ENCODE measurements at places on chromosomes 16 and 17. TPM values are rescaled to one million over a fixed set of nuclear protein-coding genes. Genes with fewer than 3 reads are reported as not detected.

The ALDOC gene
- 11.6 TPM for total RNA-seq

The RMI2 gene
- total RNA-seq = 1.7 TPM

The HCFC1R1 gene
- total RNA-seq = 43.2 TPM

The DBF4B gene
- 6.8 TPM for total RNA-seq

The GLG1 gene
- 110 TPM for total RNA-seq

The SMPD3 gene
- 3.6 TPM for total RNA-seq

The RAMP2 gene
- total RNA-seq = 127 TPM

The FNDC8 gene
- not detected for total RNA-seq

The TLCD2 gene
- total RNA-seq = 13.4 TPM

The DNAI2 gene
- total RNA-seq = 6.2 TPM

The OTOP2 gene
- total RNA-seq = not detected

The ADCY9 gene
- 43.2 TPM for total RNA-seq

The G6PC1 gene
- not detected for total RNA-seq

The CCL17 gene
- total RNA-seq = 2.8 TPM

The TP53TG3F gene
- total RNA-seq = not detected

The SEPTIN12 gene
- not detected for total RNA-seq

The HASPIN gene
- total RNA-seq = 0.68 TPM

The TBX6 gene
- 1.6 TPM for total RNA-seq

The RNF157 gene
- total RNA-seq = 2.4 TPM

The ASB16 gene
- not detected for total RNA-seq

The CDYL2 gene
- 14.7 TPM for total RNA-seq

The C16orf92 gene
- total RNA-seq = not detected

The MT1H gene
- total RNA-seq = 4.3 TPM

The FAM83G gene
- total RNA-seq = 5.8 TPM

The LITAF gene
- total RNA-seq = 281 TPM

The ATP2A3 gene
- 45.6 TPM for total RNA-seq

The BRIP1 gene
- 0.83 TPM for total RNA-seq

The TRAPPC1 gene
- total RNA-seq = 110 TPM

The SLC13A5 gene
- not detected for total RNA-seq

The PTGES3L gene
- 0.27 TPM for total RNA-seq

The CCDC40 gene
- 14.1 TPM for total RNA-seq

The CDH15 gene
- total RNA-seq = 0.50 TPM

The APOBR gene
- 29.2 TPM for total RNA-seq

The TP53TG3B gene
- not detected for total RNA-seq

The CCL16 gene
- 0.50 TPM for total RNA-seq

The INCA1 gene
- total RNA-seq = 1.9 TPM

The RASL10B gene
- 1.9 TPM for total RNA-seq

The ZG16 gene
- not detected for total RNA-seq

The USP6 gene
- 0.30 TPM for total RNA-seq

The FOXC2 gene
- total RNA-seq = 1.6 TPM

The CSNK2A2 gene
- 72.1 TPM for total RNA-seq

The GLP2R gene
- total RNA-seq = 3.4 TPM

The ATP1B2 gene
- total RNA-seq = 3.1 TPM

The CRYBA1 gene
- not detected for total RNA-seq

Measured in lower lobe of right lung (tissue), 2 donors.